ENCODE measurements at places on chromosomes 5 and 9.

- DNase-seq = no peak
These were observed 138.1 kb downstream of the DIRAS2 start for GRCh38 chr9:90504486-90504885.

- DNase-seq = no peak
These were observed 27.7 kb upstream of the GAS1 start for GRCh38 chr9:86975036-86975435.

DNA sequence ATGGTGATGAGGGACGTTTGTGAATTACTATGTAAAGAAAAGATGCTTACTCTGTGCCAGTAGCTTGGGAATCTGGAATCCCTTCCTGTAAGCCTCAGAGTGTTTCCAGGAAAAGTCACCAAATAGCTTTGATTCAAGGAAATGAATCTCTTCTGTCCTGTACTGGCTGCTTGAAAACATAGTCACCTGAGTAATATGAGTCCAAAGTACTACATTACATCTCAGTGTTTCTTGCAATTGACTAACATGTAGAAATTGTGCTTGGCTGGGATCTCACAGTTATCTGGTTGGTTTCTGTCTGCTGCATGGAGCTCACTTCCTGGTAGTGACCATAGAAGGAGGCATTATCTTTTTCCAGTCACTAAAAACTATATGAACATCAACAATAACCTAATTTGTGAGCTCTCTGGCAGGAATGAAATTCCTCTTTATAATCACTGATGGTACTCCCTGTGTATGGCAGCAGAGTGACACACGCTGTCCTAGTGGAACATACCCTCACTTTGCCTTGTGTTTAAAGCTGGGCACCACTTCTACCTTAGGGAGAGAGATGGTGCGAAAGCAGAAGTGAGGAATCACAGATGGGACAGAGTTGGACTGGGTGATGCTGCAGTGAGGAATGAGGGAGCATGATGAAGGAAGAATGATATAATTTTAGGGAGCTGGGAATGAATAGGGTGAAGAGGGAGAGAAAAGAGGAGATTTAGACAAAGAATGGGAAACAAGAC, 568.5 kb downstream of the RAB3C start:
- no peak for DNase-seq

DNA sequence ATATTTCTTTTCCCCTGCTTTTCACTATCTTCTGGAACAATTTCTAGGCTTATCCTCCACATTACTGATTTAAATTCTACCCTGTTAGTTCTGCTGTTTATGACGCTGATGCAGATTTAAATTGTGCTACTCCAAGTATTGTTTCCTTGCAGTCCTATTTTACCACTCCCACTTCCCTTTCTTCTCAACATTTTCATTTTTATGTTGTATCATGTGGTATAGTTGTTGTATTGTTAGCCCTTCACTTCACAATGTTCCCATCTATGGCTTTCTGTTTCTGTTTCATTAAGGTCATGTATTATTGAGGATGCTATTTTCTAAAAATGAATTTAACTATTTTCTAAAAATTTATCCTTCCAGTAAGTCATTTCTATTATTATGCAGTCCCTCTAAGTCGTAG, 254.4 kb downstream of the NDUFS4 start:
- DNase-seq = no peak

- no peak for DNase-seq
These were observed 195.3 kb downstream of the OLFM1 start for GRCh38 chr9:135282808-135283207.

- no peak for DNase-seq
These were observed 146.5 kb downstream of the AOPEP start for GRCh38 chr9:94872891-94873511.

DNA sequence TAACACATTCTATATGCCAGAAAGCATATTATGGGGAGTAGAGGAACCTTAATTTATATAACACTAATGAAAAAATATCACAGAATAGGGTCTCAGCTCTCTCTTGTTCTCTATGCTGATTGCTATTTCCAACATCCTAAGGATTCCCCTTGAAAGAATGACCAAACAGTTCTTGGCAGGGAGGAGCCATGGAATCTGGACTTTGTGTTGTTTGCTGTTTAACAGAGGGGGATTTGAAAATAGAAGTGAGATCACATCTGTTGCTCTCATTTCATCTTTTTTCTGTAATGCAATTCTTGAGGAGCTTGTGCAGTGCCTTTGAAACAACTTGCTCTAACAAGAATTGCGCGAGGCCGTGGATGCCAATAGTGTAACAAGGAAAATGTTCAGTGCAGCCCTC, 755.3 kb downstream of the TLE1 start:
- no peak for DNase-seq

DNA sequence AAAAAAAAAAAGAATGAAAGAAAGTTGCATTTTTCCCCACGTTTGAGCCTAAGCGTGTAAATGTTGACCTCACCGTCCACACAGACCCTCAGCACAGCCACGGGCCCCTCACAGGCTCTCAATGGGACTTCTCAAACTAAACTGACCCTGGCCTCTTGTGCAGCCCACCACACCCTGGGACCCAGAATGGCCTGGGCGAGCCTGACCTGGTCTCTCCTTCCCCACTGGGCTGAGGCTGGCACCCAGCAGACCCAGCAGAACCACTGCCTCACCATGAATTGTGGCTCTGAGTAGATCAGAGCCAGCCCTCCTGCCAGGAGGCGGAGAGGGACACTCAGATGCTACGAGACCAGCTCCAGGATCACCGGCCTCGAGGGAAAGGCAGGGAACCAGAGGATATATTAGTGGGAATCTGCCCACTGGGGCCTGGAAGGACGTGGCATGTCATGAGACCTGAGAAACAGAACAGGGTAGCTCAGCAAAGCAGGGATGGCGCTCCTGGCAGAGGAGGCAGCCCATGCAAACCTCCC, 124.4 kb downstream of the ZNF354C start:
- DNase-seq = no peak

DNA sequence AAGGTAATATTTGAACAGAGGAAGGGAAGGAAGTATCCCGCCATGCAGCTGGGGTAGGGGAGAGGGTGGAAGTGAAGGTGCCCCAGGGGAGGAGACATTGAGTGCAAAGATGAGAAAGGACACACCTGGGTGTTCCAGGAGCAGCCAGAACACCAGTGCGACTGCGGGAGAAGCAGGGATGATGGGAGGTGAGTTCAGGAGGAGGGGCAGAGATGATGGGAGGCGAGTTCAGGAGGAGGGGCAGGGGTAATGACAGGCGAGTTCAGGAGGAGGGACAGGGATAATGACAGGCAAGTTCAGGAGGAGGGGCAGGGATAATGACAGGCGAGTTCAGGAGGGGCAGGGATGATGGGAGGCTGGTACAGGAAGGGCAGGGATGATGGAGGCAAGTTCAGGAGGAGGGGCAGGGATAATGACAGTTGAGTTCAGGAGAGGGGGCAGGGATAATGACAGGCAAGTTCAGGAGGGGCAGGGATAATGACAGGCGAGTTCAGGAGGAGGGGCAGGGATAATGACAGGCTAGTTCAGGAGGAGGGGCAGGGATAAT, 17.2 kb upstream of the SPOCK1 start:
- DNase-seq = no peak

- DNase-seq = no peak
These were observed 9.8 kb upstream of the CTSL start for GRCh38 chr9:87716141-87716540.

GRCh38 chr5:71615809-71616208, 28.7 kb downstream of the MCCC2 start:
- no peak for DNase-seq

DNA sequence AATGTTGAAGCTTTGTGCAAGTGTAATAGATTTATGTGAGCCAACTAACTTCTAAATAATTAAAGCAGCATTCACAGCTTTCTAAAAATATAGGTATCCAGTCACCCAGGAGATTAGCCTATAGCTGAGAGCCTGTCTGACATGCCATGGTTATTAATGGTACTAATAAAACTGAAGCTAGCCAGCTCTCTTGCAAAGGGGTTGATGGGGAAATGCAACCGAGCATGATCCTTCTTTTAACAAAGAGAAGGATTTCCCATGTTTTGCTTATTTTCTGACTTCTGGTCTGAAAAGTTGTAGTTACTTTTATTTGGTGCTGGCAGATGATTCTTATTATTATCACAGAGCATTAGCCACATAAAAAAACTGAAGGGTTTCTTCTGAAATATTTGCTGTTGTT, 488.7 kb upstream of the CYLC2 start:
- no peak for DNase-seq

GRCh38 chr5:10538103-10538788, 25.6 kb upstream of the ANKRD33B start:
- no peak for DNase-seq

GRCh38 chr9:84652496-84653120, 16.9 kb upstream of the NTRK2 start:
- DNase-seq = no peak

DNA sequence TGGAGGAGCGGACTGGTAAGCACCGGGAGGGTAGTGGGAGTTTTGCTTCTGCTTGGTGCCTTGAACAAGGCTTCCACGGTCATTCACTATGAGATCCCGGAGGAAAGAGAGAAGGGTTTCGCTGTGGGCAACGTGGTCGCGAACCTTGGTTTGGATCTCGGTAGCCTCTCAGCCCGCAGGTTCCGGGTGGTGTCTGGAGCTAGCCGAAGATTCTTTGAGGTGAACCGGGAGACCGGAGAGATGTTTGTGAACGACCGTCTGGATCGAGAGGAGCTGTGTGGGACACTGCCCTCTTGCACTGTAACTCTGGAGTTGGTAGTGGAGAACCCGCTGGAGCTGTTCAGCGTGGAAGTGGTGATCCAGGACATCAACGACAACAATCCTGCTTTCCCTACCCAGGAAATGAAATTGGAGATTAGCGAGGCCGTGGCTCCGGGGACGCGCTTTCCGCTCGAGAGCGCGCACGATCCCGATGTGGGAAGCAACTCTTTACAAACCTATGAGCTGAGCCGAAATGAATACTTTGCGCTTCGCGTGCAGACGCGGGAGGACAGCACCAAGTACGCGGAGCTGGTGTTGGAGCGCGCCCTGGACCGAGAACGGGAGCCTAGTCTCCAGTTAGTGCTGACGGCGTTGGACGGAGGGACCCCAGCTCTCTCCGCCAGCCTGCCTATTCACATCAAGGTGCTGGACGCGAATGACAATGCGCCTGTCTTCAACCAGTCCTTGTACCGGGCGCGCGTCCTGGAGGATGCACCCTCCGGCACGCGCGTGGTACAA, 556 bp downstream of the PCDHGC3 start:
- no peak for DNase-seq

GRCh38 chr9:13264788-13265187, 14.7 kb downstream of the MPDZ start:
- DNase-seq = no peak

- no peak for DNase-seq
These were observed 710 bp upstream of the WDR55 start for GRCh38 chr5:140664030-140664358.

DNA sequence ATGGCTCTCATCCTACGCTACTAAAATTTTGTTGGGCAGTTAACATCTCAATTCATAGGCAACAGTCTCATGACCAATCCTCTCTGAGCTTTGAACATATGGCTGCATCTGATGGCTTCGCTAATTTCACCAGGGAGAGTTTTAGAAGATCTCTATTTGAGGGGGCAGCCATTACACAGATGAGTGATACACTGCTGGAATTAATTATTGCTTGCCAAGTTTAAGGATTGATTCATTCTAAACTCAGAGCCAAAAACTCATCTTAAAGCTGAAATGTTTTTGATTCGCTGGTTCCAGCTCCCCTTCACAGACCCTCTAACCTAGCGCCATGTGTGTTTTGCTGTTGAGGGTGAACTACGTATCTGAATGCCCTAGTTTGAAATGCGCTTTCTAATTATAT, 519.9 kb upstream of the WWC1 start:
- DNase-seq = no peak

DNA sequence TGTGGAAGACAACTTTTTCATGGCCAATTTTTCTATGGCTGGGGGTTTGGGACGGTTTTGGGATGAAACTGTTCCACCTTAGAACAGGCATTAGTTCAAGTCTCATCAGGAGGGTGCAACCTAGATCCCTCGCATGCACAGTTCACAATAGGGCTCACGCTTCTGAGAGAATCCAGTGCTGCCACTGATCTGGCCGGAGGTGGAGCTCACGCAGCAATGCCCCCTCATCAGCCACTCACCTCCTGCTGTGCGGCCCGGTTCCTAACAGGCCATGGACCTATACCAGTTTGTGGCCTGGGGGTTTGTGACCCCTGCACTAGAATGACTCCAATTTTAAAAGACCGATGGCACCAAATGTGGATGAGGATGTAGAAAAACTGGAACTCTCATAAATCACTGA, 127.2 kb upstream of the IER5L start:
- DNase-seq = no peak

DNA sequence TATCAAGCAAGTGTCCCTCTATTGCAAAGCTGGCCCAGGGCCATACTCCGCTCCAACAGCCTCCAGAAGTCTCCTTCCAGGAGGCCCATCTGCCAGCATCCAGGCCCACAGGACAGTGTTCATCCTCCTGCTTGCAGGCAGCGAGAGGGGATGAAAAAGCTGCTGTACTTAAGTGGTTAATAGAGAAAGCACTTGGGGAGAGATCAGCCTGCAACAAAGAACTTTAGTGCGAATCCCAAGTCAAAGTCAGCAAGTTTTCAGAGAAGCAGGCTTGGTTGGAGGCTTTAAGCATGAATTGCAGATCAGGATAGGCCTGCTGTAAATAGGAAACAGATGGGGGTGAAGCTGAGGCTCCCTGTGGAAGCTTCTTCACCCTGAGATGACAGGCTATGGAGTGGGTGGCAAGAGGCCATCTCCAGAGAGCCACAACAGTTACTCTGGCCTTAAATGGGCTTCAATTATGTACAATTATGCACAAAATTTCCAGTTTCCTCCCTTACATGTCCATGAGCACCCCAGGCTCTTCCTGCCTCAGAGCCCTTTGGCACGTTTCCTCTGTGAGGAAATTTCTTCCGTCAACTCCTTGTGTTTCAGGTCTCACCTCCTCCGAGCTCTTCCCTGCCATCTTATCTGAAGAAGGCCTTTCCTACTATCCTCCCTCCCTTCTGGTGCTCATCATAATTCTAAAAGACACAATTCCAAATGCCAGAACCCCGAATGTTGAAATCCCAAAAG, 98.0 kb upstream of the NR3C1 start:
- no peak for DNase-seq

DNA sequence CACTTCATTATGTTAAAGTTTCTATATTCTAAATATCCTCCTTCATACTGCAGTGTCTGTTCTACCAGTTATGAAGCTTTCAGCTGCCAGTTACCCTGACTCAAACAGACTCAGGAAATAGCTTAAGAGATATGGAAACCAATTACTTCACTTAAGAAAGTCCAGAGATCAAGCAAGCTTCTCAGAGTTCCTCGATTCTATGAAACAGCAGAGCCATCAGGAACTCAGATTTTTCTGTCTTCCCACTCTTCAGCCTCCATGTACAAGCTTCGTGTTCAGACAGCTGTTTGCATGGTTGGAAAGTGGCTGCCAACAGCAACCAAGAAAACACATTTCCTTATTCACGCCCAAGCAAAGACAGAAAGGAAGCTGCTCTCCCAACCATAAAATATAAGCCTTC, 216.1 kb downstream of the ACTL7B start:
- DNase-seq = no peak

DNA sequence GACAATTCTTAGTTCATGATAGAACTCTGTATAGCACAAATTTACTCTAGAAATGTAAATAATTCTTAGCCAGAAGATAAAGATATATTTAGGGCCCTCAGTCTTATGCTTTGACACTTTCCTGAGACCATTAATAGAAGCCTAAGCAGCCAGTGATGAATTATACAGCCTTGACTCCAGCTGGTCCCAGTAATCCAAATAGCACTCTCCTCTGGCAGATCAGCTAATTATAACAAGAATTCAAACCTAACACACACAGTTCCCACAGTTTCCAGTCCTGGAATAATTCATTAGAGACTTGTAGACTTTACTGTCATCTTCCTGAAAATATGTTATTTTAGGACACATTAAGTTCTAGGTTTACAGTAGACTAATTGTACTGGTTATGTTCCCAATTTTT, 50.4 kb downstream of the SHOC1 start:
- no peak for DNase-seq

GRCh38 chr5:71778678-71779276, 59.7 kb downstream of the CARTPT start:
- DNase-seq = no peak

Data from kidney epithelial cell (primary cell).